Right cardiac atrium (tissue), 5 donors: ENCODE measurements at places on chromosomes 7 and 10. TPM values are rescaled to one million over a fixed set of nuclear protein-coding genes. Genes with fewer than 3 reads are reported as not detected.

Gene FAS
- total RNA-seq = 10.1 TPM

Gene AASS
- 22.2 TPM for total RNA-seq

Gene COL28A1
- 3.8 TPM for total RNA-seq

Gene NXPH1
- not detected for total RNA-seq

Gene SPDYE16
- total RNA-seq = 0.17 TPM

Gene VWC2
- total RNA-seq = 3.6 TPM

GRCh38 chr10:34641913-34642558, 173.1 kb downstream of the PARD3 start:
- no peak for DNase-seq

GRCh38 chr10:50874723-50875122, 10.7 kb downstream of the A1CF start:
- DNase-seq = no peak

DNA sequence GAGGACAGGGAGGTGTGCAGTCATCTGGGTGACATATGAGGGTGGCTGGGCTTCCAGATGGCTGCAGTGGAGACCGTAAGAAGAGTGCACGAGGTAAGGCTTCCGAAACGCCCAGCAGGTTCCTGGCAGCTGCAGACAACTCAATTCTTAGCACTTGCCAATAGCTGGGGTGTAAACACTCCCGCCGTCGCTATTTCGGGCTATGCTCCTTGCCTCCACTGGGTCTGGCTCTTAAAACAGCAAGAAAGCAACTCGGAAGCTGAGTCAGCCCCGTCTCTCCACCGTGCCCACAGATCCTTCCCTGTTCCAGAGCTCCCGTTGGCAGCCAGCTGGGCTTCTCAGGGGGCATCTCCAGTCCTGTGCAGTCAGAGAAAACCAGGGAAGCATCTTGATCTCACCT, 6.1 kb upstream of the PDGFA start:
- DNase-seq = no peak

DNA sequence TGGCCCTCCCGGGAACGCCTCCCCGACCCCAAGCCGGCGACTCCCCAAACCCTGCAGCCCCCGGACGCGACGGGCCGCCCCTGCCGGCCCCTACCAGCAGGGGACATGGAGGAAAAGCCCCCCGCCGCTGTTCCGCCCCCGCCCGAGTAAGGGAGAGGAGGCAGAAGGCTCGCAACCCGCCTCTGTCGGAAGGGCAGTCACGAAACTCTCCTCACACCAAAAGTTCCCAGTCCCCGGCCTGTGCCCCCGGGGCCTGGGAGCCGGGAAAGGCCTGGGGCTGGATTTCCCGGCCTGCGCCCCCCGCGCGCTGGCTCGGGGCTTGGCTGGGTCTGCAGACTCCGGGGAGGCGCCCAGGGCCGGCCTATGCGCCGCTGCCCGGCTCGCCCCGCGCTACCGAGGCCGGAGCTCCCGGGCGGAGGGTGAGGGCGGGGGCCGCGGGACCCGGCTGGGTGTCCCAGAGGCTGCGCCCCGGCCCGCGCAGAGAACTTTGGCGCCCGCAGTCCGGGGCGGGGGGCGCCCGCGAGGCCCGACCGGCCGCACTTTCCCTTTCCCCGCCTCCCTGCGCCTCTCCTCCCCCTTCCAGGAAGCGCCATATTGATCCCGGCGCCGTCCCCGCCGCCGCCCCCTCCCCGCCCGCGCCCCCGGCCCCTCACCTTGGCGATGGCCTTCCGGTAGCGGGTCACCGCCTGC, 728 bp downstream of the PARD3 start:
- peak; percentile 81 for DNase-seq

GRCh38 chr7:36208997-36209813, 56.2 kb downstream of the EEPD1 start:
- DNase-seq = no peak

DNA sequence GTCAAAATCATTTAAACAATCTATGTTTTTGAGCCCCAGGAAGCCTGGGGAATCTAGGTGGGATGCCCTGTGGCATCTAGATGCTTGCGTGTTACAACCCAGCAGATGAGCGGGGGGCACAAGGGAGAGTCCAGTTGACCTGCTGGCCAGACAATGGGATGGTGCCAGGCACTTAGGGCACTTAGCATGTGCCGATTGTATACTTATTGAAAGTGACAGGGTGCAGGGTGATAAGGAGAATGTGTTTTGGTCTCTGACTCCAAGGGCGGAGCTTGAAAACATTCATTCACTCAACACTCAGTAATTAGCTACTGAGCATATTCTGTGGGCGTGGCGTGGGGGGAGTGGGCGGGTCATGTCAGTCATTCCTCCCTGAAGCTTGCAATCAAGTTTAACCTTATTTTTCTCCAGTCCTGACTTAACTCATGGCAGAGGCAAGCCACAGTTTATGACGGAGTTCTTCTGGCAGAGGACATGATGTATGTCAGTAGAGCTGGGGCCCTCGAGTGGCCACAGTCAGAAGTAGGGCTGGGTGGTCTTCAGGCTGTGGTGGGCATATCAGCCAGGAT, 115.1 kb downstream of the PRKCQ start:
- DNase-seq = no peak

DNA sequence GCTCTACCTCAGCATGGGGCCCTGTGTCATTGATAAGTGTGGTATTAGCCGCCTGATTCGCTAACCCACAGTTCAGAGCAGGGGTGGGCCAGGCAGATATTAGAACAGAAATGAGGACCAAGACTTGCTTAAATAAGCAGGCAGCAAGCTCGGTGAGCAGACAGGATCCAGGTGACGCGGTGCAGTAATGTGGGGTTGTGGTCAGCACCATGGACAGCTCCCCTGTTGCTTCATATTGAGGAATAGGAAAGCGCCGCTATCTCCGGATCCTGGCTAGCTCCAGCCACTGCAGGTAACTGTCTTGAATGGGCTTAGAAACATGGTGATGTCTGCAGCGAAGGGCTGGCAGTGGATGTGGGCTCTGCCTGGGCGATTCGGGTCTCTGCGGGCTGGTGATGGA, 51.3 kb upstream of the GPR26 start:
- peak; percentile 72 for DNase-seq

DNA sequence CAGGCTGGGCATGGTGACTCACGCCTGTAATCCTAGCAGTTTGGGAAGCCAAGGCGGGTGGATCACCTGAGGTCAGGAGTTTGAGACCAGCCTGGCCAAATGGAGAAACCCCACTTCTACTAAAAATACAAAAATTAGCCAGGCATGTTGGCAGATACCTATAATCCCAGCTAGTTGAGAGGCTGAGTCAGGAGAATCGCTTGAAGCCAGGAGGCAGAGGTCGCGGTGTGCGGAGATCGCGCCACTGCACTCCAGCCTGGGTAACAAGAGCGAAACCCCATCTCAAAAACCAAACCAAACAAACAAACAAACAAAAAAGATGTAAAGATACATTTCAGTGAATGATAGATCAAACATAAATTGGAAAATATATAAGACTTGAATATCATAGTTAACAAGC, 105.9 kb downstream of the PLPP4 start:
- DNase-seq = no peak

DNA sequence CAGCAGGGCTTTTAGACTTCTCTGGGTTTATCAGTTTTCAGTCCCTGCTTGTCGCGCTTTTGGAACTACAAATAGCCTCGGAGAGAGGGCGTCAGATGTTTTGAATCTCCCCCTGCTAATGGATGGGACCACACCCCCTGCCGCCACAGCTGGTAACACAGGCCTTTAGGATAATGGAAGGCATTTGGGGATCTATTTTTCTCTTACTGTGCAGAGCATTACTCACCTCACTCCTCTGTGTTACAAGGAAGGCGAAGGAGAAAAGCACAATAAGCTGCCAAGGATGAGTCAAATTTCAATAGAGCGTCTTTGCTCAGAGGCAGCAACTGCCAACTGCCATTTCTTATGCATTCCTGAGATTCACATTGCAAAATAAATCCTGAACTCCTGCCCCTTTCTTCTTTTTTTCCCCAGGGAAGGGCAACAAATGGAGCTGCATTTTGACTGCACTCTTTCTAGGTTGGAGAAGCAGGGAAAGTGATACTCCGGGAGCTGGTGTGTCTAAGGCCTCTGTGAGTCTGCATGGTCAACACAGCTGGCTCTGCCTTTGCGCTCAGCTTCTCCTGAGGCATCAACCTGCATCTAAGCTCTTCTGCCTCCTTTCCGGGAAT, 31.5 kb upstream of the SMNDC1 start:
- DNase-seq = no peak
